ENCODE measurements at places on chromosomes 3 and 15. TPM values are rescaled to one million over a fixed set of nuclear protein-coding genes. Genes with fewer than 3 reads are reported as not detected.

- no peak for DNase-seq
Measured at GRCh38 chr3:12224181-12225147, 64.4 kb upstream of the PPARG start.

- DNase-seq, result no peak
Measured at GRCh38 chr15:31377030-31377429, 50.4 kb downstream of the KLF13 start.

SLC35G2 gene
- total RNA-seq, result 3.9 TPM

GRCh38 chr3:32443478-32443877, 51.8 kb downstream of the CMTM7 start:
- DNase-seq, result no peak

DNA sequence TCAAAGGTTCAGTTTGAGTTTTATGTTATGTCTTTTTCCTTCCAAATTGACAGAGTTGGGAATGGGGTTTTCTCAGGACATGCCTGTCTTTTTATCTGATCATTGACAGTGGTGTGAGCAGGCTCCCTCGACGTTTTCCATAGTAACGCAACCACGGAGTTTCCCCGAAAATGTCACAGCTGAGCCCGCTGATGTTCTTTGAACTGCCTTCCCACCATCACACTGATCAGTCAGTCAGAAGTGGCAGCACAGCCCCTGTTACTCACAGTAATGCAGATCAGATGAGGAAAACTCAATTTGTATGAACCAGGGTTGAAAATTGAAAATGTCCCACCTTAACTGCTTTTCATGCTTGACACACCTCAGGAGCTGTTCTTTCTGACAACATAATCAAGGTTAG, 210.4 kb downstream of the NECTIN3 start:
- DNase-seq, result no peak
